Left renal cortex interstitium (tissue), 4 donors: ENCODE measurements at places on chromosomes 2 and 18.

- no peak for DNase-seq
Measured at GRCh38 chr18:44802508-44802907, 121.8 kb downstream of the SETBP1 start.

DNA sequence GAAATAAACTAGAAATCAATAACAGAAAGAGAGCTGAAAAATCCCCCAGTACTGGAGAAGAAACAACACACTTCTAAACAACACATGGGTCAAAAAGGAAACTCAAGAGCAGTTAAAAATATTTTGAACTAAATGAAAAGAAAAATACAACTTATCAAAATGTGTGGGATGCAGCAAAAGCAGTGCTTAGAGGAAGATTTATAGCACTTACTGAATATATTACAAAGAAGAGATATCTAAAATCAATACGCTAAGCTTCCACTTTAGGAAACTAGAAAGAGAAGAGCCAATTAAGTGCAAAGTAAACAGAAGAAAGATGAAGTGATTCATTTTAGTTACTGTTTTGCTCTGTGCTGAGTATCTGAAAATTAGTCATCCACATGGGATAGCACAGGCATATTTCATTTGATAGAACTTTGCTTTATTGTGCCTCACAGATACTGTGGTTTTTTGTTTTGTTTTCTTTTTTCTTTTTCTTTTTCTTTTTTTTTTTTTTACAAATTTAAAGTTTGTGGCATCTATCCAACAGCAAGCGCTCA is 17.0 kb downstream of the TGFA start:
- no peak for DNase-seq

- no peak for DNase-seq
Measured at GRCh38 chr2:74498500-74499266, 720 bp downstream of the LBX2 start.

DNA sequence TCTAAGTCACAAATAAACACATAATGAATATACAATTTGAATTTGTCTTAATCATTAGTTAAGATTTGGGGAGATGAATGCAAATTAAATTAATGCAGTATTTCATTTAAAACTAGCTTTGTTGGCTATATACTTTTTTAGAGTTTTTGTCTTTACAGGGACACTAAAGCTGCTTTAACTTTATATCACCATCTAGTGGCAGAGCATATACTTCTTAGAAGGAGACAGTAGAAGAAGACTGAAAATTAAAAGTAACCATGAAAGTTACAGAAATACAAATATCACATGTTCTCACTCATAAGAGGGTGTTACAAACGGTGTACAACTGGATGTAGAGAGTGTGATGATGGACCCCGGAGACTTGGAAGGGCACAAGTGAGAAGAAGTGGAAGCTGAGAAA is 268.3 kb upstream of the NETO1 start:
- DNase-seq = no peak

DNA sequence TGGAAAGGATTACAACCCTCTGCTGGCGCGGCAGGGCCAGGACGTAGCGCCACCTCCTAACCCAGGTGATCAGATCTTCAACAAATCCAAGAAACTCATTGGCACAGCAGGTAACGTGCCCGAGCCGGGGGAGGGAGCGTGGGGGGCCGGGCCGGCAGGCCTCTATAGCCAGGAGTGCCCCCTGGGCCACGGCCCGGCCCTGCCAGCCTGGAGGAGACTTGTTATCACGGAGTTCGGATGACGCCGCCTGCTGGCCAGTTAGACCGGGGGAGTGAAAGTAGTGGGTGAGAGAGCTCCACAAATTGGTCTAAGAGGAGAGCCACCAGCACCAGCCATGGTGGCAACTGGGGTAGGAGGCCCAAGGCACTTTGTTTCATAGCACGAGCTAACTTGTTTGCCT is 8.6 kb upstream of the TMEM214 start:
- no peak for DNase-seq

DNA sequence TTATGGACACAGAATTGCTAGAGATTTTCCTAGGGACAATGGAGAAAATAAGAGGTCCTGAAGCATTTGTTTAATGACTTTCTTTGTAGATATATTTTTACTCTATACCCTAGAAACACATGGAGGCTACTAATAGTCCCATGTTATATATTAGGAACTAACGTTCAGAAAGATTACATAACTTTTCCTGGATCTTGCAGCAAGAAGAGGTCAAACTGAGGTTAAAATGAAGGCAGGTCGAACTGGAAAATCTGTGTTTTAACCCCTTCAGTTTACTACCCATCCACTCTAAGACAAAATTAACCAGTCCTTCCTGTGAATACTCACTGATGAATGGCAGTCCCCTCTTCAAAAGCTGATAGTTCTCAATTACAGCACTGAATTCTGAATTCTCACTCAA is 1415.8 kb upstream of the CELF4 start:
- no peak for DNase-seq

- DNase-seq = no peak
Measured at GRCh38 chr18:49189772-49190171, 239.0 kb upstream of the SMAD7 start.

GRCh38 chr2:191846515-191847476 is at the start of gene CAVIN2:
TSS of gene CAVIN2 (minus strand) at chr2:191847088. CDS start at chr2:191846925, 163 bp downstream.
- DNase-seq = no peak

- no peak for DNase-seq
Measured at GRCh38 chr2:85430752-85431569, 12.4 kb downstream of the SH2D6 start.

- no peak for DNase-seq
Measured at GRCh38 chr18:10147752-10148151, 233.9 kb downstream of the VAPA start.

- no peak for DNase-seq
Measured at GRCh38 chr2:230944123-230944653, 19.1 kb upstream of the GPR55 start.
